ENCODE measurements at places on chromosomes 7 and 10.

- DNase-seq = peak; percentile 59
Observed at GRCh38 chr7:151039850-151040548, 8.3 kb upstream of the ASIC3 start.

- no peak for DNase-seq
Observed at GRCh38 chr7:29805886-29806207, 461 bp upstream of the WIPF3 start.

- DNase-seq = no peak
Observed at GRCh38 chr7:80207501-80207900, 72.9 kb downstream of the GNAI1 start.

GRCh38 chr7:4939971-4940728 is 18.8 kb downstream of the MMD2 start:
- no peak for DNase-seq

DNA sequence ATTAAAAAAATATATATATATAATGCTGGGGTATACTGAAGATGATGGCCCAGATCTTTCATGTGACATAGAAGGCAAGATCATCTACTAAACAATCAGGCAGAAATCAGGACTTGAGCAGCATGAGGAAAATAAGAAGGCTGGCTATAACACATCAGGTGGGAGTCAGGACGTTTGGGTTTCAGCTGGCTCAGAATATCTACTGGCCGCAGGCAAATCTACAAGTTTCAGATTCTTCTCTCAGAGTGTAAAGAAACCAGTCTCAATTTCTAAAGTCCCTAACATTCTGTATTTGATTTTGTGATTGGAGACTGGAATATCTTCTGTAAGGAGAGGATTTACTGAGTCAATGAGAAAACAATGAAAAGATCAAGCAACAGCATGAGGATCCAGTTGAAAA is 37.7 kb upstream of the FAM3C start:
- no peak for DNase-seq

GRCh38 chr10:61635932-61636331 is 26.8 kb upstream of the CABCOCO1 start:
- no peak for DNase-seq

DNA sequence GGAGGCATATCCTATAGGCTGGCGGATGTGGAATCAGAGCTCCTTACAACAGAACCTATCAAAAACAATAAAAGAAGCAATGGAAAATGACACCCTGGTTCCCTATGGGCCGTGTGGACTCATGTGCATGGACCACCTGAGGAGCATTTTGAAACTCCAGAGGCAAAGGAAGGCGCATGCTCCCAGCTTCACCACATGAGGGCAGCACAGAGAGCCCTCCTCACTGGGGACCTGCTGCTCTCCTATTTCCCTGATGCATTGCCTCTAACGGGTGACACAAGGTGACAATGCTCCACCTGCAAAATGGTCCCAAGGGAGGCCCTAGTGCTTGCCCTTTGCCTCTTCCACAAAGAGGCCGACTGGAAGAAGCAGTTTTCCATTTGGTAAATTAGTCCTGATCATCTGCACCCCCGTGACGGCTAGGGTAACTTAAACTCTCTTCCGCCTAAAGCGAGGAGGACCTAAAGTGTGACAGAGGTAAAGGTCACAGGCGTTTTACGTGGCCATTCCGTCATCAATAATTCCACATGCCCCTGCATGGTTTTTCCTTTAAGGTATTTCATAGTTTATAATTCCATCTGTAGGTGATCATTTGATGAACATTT is 67.7 kb downstream of the GPAM start:
- peak; percentile 68 for DNase-seq

Measured in activated CD8-positive, alpha-beta memory T cell treated with anti-CD3 and anti-CD28 coated beads for 24 hours (primary cell).